Fibroblast of the aortic adventitia (primary cell): ENCODE measurements at places on chromosomes 3 and 15. TPM values are rescaled to one million over a fixed set of nuclear protein-coding genes. Genes with fewer than 3 reads are reported as not detected.
A peak's percentile ranks its signal among the peaks of the same experiment; 100 is the strongest.

GRCh38 chr3:73772076-73772886 is 147.5 kb upstream of the PDZRN3 start:
- DNase-seq: peak; percentile 35

The TGM4 gene
- not detected in 2 replicates for total RNA-seq

GRCh38 chr15:56460071-56460470 is 4.9 kb downstream of the MNS1 start:
- DNase-seq: no peak

The CHRNA5 gene
- total RNA-seq: 1.1 and 1.6 TPM in 2 replicates

- DNase-seq: peak; percentile 50
Measured at GRCh38 chr3:8324747-8325146, 176.9 kb upstream of the LMCD1 start.

DNA sequence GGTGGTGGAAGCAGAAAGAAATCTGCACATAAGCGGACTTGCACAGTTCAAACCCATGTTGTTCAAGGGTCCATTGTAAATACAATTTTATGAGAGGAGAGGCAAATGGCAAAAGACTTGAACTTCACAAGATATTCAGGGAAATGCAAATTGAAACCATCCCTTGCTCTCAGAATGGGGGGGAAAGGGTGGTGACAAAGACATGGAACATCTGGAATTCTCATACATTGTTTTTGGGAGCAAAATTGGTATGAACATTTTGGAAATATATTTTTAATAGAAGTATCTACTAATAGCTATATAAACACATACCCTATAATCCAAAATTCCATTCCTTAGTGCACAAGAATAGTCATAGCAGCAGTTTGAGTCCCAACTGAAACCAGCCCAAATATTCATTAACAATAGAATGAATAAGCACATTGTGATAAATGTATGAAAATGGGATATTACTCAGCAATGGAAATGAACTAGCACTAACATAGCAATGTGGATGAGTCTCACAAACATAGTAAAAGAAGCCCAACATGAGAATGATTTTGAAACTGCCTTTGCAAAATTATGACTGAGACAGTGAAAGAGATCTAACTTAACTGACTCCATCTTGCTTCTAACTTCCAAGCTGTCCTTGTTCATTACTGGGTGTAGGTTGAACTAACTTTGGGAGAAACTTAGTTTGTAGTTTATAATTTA is 77.2 kb downstream of the CD200R1L start:
- peak; percentile 89 for DNase-seq

The LRRC28 gene
- 10.4 and 28.0 TPM in 2 replicates for total RNA-seq

The FOXB1 gene
- total RNA-seq: not detected in 2 replicates
